Metanephros (tissue), 2 donors: ENCODE measurements at places on chromosomes 11 and 22. TPM values are rescaled to one million over a fixed set of nuclear protein-coding genes. Genes with fewer than 3 reads are reported as not detected.

The ZNF280B gene
- 2.0 TPM for total RNA-seq

The MAJIN gene
- 0.70 TPM for total RNA-seq

The MMP13 gene
- total RNA-seq = not detected

The NOX4 gene
- 42.1 TPM for total RNA-seq

The IGF2 gene
- 562 TPM for total RNA-seq

The DAGLA gene
- total RNA-seq = 3.6 TPM

The CHADL gene
- total RNA-seq = 5.1 TPM

The GPR83 gene
- 0.41 TPM for total RNA-seq

The MTA2 gene
- total RNA-seq = 79.0 TPM

The TMA7B gene
- total RNA-seq = 0.12 TPM

The MIAT gene
- 2.6 TPM for total RNA-seq

The PRR5L gene
- 30.7 TPM for total RNA-seq

The EHF gene
- 34.0 TPM for total RNA-seq

The KRTAP5-10 gene
- not detected for total RNA-seq

The SPI1 gene
- total RNA-seq = 19.0 TPM

The OR4C6 gene
- not detected for total RNA-seq

The RFPL2 gene
- total RNA-seq = 0.18 TPM

The RAPSN gene
- 12.8 TPM for total RNA-seq

The GLYATL2 gene
- total RNA-seq = 0.82 TPM

The CD3E gene
- 0.82 TPM for total RNA-seq

The TEX54 gene
- total RNA-seq = not detected

The NEFH gene
- 1.6 TPM for total RNA-seq

The OR2AG1 gene
- total RNA-seq = not detected

The AMOTL1 gene
- total RNA-seq = 68.3 TPM

The TRIM6 gene
- 19.2 TPM for total RNA-seq

The DGAT2 gene
- 6.2 TPM for total RNA-seq

The KCNC1 gene
- 0.41 TPM for total RNA-seq

The PKNOX2 gene
- total RNA-seq = 9.3 TPM

The PATE4 gene
- total RNA-seq = not detected

The PLEKHA7 gene
- total RNA-seq = 38.4 TPM

The YPEL1 gene
- 20.6 TPM for total RNA-seq

The MYOD1 gene
- total RNA-seq = 11.8 TPM

The DERL3 gene
- 2.9 TPM for total RNA-seq

The ALDH3B2 gene
- total RNA-seq = 2.1 TPM

The CCDC73 gene
- 0.06 TPM for total RNA-seq

The SULT4A1 gene
- 1.8 TPM for total RNA-seq

The TMPRSS13 gene
- total RNA-seq = 0.76 TPM

The CYTH4 gene
- 12.2 TPM for total RNA-seq

The OR8G1 gene
- not detected for total RNA-seq

The DLG2 gene
- 21.3 TPM for total RNA-seq

The VSTM5 gene
- 1.9 TPM for total RNA-seq

The SLC5A1 gene
- 0.58 TPM for total RNA-seq

The CHRM1 gene
- not detected for total RNA-seq

The HSPB2 gene
- total RNA-seq = 3.2 TPM

The OR51I1 gene
- total RNA-seq = 0.64 TPM

The ALDH3B1 gene
- 4.4 TPM for total RNA-seq

The TUB gene
- 20.4 TPM for total RNA-seq

The CSNK1E gene
- total RNA-seq = 111 TPM

The MS4A3 gene
- 8.8 TPM for total RNA-seq

The PNPLA3 gene
- 1.3 TPM for total RNA-seq

The NDUFV1 gene
- total RNA-seq = 205 TPM

The HEPN1 gene
- total RNA-seq = not detected

The NXPE1 gene
- not detected for total RNA-seq

The MPPED2 gene
- total RNA-seq = 28.1 TPM

The SC5D gene
- 38.2 TPM for total RNA-seq

The OR2AG2 gene
- 0.18 TPM for total RNA-seq

The KCNJ1 gene
- 120 TPM for total RNA-seq

The P2RY2 gene
- total RNA-seq = 6.0 TPM

The POU2AF2 gene
- total RNA-seq = not detected

The CBLIF gene
- 0.53 TPM for total RNA-seq
